CD4-positive, alpha-beta T cell treated with Interleukin-2 at 100 ng/mL for 4 hours (primary cell): ENCODE measurements at places on chromosomes 2 and 18.

DNA sequence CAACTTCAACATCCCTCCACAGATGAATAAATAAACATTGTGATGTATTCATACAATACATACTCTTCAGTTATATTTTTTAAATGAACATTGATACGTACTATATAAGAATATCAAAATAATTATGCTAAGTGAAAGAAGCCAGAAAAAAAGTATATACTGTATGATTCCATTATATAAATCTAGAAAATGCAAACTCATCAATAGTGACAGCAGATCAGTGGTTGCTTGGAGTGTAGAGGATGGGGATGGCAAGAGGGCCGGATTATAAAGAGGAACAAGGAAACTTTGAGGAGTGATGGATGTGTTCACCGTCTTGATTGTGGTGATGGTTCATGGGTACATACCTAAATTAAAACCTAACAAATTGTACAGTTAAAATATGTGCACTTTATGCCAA lies 3.0 kb upstream of the TTC27 start:
- no peak for DNase-seq

GRCh38 chr2:235773188-235773928 lies 279.5 kb downstream of the AGAP1 start:
- no peak for DNase-seq

GRCh38 chr2:39476524-39476923 lies 39.4 kb upstream of the MAP4K3 start:
- DNase-seq = no peak

- no peak for DNase-seq
Observed at GRCh38 chr2:128510701-128511397, 192.2 kb upstream of the HS6ST1 start.

DNA sequence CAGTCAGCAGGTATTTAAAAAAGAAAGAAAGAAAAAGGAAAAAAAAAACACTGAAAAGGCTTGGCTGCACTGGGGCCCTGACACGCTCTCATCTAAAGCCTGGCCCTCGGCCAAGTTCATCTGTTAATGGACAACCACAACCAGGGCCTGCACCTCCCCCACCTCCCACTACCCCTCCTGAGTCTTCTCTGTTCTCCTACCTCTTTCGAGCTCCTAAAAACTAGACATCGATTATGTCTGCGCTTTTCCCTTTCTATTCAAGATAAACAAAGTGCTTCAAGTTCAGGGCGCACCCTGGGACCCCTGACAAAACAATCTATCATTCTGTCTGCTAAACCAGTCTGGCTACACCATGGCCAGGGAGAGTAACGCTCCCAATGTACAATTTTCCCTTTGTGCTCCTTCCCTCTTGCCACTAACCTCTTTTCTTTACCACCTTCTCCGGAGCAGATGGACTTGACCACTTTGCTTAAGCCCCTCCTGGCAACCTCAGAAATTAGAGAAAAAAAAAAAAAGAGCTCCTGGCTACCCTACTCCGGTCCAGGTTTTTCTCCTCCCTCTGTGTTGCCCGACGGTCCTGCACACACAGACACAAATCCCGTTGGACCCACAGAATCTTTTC lies 22.7 kb downstream of the BCL11A start:
- DNase-seq = no peak

- no peak for DNase-seq
Observed at GRCh38 chr2:55401124-55401523, 18.5 kb downstream of the CCDC88A start.

GRCh38 chr2:151102226-151102625 lies 159.4 kb downstream of the RBM43 start:
- no peak for DNase-seq

- DNase-seq = no peak
Observed at GRCh38 chr2:65021709-65022108, 32.5 kb downstream of the SLC1A4 start.

GRCh38 chr2:141496810-141497209 lies 634.0 kb downstream of the LRP1B start:
- DNase-seq = no peak

DNA sequence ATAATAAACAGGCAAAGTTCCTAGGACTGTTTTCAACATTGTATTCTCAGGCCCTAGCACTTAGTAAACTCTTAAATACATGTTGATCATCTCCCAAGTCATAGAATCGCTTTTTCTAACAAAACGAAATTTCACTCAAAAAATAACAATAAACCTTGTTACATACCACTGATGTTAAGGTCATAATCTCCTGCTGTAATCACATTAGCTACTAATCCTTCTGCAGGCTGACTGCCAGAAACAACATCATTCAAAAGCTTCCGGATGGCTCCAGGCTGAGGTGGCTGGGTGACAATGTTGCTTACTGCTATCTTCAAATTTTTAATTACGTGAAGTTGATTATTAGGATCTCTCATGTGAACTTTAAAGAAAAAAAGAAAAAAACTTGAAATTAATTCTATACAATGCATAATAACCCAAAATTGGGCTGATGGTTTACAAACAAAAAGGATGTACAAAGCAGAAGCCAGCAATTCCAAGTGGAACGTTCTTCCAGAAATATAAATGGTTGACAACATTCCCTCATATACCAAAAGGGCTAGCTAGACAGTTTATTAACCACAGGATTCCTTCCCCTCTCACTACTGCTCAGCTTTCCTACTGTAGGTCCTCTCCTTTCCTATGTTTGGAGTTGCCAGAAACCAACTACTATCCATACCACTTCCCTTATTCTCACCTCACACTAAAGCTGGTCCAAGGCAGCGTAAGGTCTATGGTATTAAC lies 11.6 kb downstream of the TRAPPC8 start:
- no peak for DNase-seq

- DNase-seq = no peak
Observed at GRCh38 chr18:28781616-28782362, 604.9 kb upstream of the CDH2 start.
